ENCODE measurements at places on chromosomes 7 and 10. TPM values are rescaled to one million over a fixed set of nuclear protein-coding genes. Genes with fewer than 3 reads are reported as not detected.
A peak's percentile ranks its signal among the peaks of the same experiment; 100 is the strongest.

- no peak for DNase-seq
- H3K4me1 ChIP-seq = peaks cover 7% of the 10 kb centered on the region
- peaks cover 26% of the 10 kb centered on the region for H3K36me3 ChIP-seq
- H3K4me3 ChIP-seq = no peak overlapping the region
These were observed 39.6 kb upstream of the ATP6V0A4 start for GRCh38 chr7:138837627-138838026.

DNA sequence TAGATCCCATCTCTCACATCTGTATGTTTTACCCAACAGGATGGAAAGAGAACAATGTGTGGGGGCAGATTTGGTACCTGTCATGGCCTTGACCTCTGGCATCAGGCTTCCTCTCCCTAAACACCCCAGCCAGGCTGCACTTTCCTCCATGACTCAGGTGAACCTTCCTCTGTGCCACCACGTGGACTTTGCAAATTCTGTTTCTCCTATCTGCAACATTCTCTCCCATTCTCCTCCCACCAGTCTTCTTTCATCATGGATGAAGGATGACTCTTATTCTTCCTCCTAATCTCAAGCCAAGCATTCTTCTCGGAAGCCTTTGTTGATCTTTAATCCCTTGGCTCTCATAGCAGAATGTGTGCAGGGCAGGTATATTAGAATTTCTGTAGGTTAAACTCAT is 355.4 kb downstream of the KCNMA1 start:
- H3K36me3 ChIP-seq = no peaks in the 10 kb centered on the region
- H3K27me3 ChIP-seq = no peaks in the 10 kb centered on the region
- no peak overlapping the region for H3K4me3 ChIP-seq
- DNase-seq = no peak
- no peaks in the 10 kb centered on the region for H3K4me1 ChIP-seq
- no peak overlapping the region for H3K27ac ChIP-seq

DNA sequence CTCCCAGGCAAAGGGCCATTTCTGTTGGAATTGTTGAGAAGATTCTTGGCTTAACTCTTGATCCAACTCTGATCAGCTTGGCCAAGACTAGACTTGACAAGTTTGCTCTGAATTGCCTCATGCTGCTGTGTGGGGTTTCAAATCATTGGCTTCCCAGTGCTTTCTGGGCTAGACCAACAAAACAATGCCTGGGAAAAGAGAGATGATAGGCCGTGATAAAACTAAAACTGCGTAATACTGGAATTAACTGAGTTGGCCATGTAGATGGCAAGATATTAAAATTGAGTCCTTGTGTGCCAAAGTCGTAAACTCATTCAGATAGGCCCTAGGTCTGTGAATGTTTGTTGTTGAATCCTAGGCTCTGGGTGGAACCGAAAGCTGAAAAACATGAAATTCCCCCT is 222.6 kb downstream of the MGMT start:
- H3K4me1 ChIP-seq = peaks cover 14% of the 10 kb centered on the region
- DNase-seq = no peak
- H3K36me3 ChIP-seq = no peaks in the 10 kb centered on the region
- no peaks in the 10 kb centered on the region for H3K27me3 ChIP-seq
- H3K4me3 ChIP-seq = no peak overlapping the region

DNA sequence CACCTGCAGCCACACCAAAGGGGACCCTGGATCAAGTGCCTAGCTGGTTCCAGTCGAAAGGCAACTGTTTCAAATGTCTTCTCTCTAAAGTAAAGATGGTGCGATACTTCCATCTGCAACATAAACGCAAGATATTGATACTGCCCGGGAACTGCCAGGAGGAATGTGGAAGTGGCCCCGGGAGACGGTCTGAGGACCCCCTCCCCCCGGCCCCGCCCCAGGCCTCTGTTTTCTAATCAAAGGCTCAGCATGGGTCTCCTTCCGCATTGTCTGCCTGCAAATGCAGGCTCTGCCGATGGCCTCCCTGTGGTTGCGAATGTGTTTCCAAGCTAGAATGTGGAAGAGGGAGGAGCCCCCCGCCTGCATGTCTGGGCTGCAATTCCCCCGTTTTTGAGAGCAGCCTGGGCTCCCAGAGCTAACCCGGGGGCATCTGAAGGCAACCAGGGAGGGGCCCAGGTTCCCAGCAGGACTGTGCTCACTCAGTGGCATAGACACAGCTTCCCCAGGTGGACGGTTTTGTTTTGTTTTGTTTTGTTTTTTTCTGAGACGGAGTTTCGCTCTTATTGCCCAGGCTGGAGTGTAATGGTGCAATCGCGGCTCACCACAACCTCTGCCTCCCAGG is 223.9 kb upstream of the PPP2R2D start:
- H3K27me3 ChIP-seq = peaks cover 4% of the 10 kb centered on the region
- no peaks in the 10 kb centered on the region for H3K36me3 ChIP-seq
- DNase-seq = no peak
- H3K4me3 ChIP-seq = no peak overlapping the region
- peaks cover 18% of the 10 kb centered on the region for H3K4me1 ChIP-seq

The OPN1SW gene
- 0.28 TPM for total RNA-seq

- H3K27ac ChIP-seq = no peak overlapping the region
- no peak overlapping the region for H3K4me3 ChIP-seq
- H3K27me3 ChIP-seq = peaks cover 7% of the 10 kb centered on the region
- H3K4me1 ChIP-seq = peaks cover 9% of the 10 kb centered on the region
- H3K36me3 ChIP-seq = no peaks in the 10 kb centered on the region
These were observed 3.9 kb upstream of the FAS start for GRCh38 chr10:88986549-88987242.

- DNase-seq = no peak
- no peaks in the 10 kb centered on the region for H3K36me3 ChIP-seq
- no peaks in the 10 kb centered on the region for H3K4me1 ChIP-seq
These were observed 11.4 kb downstream of the KDM7A start for GRCh38 chr7:140165422-140165821.

DNA sequence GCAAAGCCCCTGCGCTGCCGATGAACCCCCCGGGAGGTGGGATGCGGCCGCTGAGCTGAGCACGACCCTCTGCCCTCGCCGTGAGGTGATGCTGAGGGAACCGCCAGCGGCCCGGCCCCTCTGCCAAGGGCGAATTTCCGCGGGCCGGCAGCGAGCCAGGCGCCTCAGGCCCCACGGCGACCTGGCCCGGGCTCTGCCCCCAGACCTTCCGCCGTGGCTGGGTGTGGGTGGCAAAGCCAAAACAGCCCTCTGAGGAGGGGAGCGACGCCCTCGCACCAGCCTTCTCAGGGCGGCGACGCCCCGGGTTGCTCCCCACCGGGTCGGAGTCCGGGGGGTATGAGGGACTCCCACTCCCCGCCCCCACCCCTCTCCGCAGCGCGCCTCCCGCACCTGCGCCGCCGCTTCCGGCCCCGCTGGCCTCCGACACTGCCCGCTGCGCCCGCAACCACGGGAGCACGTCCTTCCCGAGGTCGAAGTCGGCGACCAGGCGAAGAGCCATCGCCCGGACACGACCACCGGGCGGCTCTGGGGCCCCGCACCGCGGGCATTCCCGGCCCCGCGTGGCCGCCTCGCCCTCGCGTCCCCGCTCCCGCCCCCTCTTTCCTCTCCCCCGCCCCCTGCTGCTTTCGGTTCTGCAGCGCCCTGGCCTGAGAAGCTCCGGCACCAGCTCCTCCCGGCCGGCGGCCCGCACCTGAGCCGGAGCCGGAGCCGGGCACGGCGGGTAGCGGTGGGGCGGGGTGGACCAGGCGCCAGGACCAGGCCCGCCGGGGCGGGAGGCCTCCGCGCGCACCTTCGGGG is at the start of gene GSAP:
Gene GSAP (minus strand): TSS at position 527 of the 798 bp plus-strand sequence. CDS start 28 bp downstream, at position 499.
- no peaks in the 10 kb centered on the region for H3K27me3 ChIP-seq
- peak; percentile 11 for DNase-seq
- peaks cover 4% of the 10 kb centered on the region for H3K4me1 ChIP-seq
- peak within 1 kb of the TSS; percentile 55 for H3K4me3 ChIP-seq
- H3K36me3 ChIP-seq = no peaks in the 10 kb centered on the region

- H3K27ac ChIP-seq = no peak overlapping the region
- H3K27me3 ChIP-seq = no peaks in the 10 kb centered on the region
- peaks cover 20% of the 10 kb centered on the region for H3K4me1 ChIP-seq
These were observed 365.2 kb upstream of the ZMIZ1 start for GRCh38 chr10:78703593-78703992.
